SW 1271 (cell line): ENCODE measurements at places on chromosomes 2 and 18.

DNA sequence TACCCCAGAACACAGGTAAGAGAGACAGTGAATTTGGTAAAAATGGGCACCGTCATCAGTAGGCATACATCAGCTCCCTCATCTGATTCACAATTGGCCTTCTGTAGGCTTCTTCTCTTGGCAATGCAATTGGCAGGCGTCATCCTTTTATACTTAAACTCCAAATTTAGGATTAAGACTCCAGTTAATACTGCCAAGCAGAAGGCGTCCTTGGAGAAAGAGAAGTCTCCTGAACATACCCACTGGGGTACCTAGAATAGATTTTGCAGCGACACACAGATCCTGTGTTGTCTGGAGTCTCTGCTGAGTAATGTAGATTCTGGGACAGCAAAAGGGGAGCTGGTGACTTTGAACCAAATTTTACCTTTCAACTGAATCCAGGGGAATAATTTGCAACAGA is 592 bp upstream of the METAP1D start:
- DNase-seq: no peak

DNA sequence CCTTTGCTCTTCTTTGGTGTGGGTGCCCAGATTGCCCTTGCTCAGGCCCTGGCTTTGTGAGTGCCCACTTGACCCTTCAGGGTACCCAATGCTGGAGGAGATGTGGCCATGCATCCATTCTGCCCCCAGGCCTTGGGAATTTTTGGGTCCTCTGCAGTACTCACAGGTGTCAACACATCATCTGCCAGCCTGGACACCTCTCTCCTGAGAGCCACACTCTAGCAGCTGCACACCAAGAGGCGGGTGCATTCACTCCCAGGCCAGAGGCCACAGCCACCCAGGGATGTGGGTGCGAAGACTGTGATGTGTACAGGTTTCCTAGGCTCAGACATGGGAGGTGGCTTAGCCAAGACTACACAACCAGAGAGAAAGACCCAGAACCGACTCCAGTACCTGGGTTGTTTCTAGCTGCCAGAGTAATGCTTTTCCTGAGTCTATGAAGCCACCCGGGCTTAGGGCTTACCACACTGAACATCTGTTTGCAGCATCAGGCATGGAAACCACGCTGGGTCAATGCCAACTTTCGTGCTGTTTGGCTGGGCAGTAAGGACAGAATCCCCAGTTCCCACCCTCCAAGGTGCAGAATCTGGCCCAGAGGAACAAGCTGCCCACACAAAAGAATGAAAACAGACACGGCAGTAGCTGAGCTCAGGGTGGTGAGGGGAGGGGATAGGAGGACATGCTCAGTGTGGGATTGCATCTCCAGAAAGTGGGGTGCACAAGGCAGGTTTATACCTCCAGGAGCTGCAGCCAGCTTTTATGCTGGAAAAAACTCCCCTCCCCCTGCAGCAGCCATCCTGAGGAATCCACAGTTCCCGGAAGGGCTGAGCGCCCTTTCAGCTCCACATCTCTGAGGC is 40.1 kb downstream of the KCNF1 start:
- no peak for DNase-seq

- DNase-seq: no peak
These were observed 146.5 kb downstream of the ASB1 start for GRCh38 chr2:238573065-238573778.

DNA sequence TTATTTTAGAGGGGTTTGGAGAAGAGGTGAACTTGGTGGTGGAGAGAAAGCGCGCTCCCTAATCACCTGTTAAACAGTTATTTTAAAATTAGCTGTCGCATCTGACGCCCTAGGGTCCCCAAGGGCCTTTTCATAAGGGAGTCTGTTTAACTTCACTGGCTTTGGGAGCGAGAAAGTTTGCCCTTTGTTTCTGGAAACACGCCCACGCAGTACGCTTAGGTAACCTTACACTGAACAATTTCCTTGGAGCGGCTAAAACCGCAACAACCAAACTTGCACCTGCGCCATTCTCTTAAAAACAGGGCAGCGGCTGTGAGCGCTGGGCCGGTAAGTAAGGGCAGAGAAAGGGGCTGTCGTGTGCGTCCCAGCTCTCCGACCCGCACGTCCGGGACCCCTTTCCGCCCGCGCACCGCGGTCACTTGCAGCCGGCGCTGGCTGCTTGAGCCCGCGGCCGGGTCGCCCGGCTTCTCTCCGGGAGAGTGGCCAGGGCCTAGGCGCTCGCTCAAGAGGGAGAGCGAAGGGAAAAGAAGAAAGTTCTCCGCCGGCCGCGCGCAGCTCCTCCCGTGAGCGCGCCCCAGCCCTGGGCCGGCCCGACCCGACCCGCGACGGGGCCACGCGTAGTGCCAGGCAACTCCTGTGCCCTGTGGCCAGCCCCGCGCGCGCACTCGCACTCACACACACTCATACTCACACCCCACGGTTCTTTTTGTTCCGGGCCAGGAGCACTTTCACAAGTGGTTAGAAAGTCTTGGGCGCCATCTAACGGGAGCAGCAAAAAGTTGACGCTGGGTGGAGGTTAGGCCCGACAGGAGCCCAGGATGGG is 19.2 kb downstream of the POU3F3 start:
- no peak for DNase-seq

- no peak for DNase-seq
These were observed 315.9 kb downstream of the FBXO15 start for GRCh38 chr18:73831688-73832087.

- peak; percentile 27 for DNase-seq
These were observed 926 bp downstream of the NDUFV2 start for GRCh38 chr18:9103376-9103873.

- DNase-seq: no peak
These were observed 30.9 kb upstream of the KCMF1 start for GRCh38 chr2:84940088-84940470.

- DNase-seq: no peak
These were observed 31.9 kb downstream of the CNRIP1 start for GRCh38 chr2:68287580-68288441.

- no peak for DNase-seq
These were observed 22.3 kb downstream of the KLF7 start for GRCh38 chr2:207143215-207144172.

- no peak for DNase-seq
These were observed 3.1 kb downstream of the MCEE start for GRCh38 chr2:71126957-71127356.

GRCh38 chr2:196144513-196145126 is 26.8 kb downstream of the STK17B start:
- no peak for DNase-seq

DNA sequence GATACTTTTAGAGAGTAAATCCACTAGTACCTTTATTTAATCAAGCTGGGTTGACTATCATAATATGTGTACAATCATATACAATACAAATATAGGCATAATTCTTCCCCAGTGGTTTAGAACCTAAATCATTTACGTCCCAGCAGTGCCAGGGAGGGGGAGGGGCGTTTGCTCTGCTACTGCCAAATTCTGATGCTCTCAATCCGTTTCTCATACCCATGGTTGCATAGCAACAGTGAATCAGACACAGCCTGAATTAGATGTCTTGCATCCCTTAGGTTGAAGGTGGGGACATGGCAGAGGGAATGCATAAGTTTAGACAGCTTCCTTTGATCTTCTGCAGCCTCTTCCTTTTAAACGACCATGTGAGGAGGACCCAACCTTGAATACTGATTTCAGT is 135.4 kb downstream of the ABCA12 start:
- DNase-seq: no peak

GRCh38 chr18:13418013-13418710 is 199.6 kb downstream of the LDLRAD4 start:
- DNase-seq: no peak

- DNase-seq: no peak
These were observed 56.0 kb upstream of the DSG1 start for GRCh38 chr18:31261792-31262582.

- no peak for DNase-seq
These were observed 17.1 kb downstream of the TRIB2 start for GRCh38 chr2:12733846-12734245.
